Kidney (tissue), 22 donors: ENCODE measurements at places on chromosomes 4 and X.

DNA sequence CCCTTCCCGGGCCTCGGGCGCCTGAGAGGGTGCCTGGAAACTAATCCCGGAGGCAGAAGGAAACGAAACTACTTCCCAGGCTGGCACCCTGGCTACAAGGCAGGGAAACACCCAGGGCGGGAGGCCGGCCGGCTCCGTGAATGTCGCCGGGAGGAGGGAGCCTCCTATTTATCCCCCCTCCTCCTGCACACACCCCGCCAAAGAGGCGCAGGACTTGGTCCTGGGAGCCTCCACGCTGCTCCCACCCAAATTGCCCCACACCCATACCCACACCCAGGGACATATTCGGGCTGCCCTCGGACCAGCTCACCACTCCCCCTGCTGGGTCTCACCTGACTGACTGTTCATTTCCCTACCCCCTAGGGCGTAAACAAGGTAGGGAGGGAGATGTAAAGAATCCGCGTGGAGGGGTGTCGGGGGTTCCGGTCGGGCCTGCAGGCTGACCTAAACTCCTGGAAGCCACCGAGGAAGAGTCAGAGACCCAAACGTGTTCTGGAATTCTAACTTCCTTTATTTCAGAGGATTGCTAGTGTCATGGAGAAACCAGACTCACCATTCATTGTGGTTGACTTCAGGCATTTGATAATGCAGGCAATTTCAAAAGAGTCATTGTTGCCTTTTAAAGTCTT lies at the start of gene BTC:
TSS of gene BTC (minus strand) at position 142 of the 629 bp plus-strand sequence. CDS start 198 bp downstream, outside the sequence.
- DNase-seq = peak; percentile 76

DNA sequence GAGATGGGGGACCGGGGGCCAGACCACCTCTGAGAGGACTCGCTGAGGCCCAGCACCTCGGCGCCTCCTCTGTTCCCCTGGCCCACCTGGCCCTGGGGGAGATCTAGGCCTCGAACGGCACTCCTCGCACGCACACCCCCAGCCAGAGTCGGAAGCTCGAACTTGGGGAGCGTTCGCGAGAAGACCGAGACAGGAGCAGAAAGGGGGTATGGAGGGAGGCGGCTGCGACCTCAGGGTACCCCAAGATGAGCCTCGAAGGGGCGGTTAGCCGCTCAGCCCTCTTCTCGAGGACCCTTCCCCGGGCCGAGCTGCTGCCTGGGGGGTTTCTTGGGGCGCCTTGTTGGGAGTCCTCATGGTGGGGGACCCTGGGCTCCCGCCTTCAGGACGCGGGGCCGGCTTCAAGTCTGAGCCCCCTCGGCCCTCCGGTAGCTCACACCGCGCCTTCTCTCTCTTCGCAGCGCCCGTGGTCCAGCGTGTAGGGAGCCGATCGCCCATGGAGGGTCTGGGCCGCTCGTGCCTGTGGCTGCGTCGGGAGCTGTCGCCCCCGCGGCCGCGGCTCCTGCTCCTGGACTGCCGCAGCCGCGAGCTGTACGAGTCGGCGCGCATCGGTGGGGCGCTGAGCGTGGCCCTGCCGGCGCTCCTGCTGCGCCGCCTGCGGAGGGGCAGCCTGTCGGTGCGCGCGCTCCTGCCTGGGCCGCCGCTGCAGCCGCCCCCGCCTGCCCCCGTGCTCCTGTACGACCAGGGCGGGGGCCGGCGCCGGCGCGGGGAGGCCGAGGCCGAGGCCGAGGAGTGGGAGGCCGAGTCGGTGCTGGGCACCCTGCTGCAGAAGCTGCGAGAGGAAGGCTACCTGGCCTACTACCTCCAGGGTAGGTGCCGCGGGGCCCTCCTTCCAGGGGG lies 706 bp downstream of the DUSP9 start:
- DNase-seq = no peak

GRCh38 chrX:131789664-131790063 lies 233.4 kb upstream of the STK26 start:
- DNase-seq = no peak

DNA sequence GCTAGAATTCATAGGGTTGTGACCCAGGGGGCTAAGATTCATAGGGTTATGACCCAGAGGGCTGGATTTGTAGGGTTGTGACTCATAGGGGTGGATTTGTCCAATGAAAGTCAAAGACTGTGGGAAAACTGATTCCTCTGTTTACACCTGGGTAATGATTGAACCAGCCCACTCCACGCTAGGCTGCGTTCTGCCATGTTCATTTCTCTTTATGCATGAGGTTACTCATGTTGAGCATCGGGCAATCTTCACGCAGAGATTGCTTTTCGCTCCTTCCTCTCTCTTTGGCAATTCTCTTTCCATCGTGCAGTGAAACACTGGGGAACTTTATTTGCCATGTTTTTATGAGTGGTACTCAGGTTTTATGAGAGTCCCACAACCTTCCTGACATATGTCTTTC lies 127.8 kb downstream of the CRLF2 start:
- no peak for DNase-seq

DNA sequence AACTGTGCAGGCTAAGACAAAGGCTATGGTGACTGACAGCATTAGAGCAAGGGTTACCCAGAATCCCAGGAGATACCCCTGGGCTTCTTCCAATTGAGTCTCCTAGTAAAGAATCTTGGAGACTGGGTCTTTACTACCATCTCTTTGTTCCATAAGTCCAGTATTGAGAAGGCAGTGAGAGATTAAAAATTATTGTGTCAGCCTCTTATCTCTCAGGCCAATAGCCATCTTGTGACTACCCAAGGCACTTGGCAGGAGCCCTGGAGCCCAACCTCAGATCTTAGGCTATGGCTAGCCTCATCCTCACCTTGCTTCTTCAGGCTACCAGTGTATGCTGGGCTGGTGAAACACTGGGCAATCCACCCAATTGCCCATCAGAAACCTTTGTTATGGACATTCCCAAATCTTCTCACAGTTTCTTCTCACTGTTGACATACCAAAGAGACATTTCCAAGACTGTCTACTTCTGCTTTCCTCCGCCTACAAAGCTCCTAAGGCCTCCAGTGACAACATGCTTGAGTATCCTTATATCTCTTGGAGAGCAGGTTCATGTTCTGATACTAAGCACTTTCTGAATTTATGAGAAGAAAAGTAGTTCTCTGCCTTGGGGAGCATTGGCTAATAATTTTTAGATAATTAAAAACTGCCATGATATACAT lies 76.3 kb upstream of the STIM2 start:
- DNase-seq = no peak

- no peak for DNase-seq
Measured at GRCh38 chr4:8917321-8917811, 45.7 kb upstream of the HMX1 start.

DNA sequence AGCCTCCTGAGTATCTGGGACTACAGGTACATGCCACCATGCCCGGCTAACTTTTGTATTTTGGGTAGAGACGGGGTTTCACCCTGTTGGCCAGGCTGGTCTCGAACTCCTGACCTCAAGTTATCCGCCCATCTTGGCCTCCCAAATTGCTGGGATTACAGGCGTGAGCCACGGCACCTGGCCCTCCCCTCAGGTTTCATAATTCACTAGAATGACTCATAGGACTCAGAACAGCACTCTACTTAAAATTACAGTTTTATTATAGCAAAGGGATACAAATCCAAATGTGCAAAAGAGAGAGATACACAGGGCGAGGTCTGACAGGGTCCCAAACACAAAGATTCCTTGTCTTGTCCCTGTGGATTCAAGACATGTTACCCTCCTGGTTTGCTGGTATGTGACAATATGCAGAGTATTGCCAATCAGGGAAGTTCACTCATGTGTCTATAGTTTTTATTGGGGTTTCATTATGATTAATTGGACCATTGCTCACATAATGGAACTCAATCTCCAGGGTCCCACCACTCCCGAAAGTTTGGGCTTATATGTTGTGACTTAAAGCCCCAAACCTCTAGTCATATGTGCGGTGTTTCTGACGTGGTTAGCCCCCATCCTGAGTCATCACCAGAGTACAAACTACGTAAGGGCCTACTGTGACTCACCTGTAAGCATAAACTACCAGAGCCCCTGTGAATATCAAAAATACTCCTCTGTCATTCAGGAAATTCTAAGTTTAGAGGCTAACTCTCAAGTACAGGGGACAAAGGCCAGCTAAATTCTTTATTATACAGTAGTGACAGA lies 5.2 kb downstream of the YIPF6 start:
- no peak for DNase-seq

DNA sequence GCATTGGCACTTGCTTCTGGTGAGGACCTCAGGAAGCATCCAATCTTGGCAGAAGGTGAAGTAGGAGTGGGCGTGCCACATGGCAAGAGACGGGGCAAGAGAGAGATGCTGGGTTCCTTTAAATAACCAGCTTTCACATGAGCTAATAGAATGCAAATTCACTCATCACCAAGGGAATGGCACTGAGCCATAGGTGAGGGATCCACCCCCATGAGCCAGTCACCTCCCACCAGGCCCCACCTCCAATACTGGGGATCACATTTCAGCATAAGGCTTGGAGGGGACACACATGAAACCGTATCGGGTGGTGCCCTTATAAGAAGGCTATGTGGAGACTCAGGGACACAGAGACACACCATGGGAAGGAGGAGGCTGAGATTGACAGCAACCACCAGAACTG lies 140.0 kb upstream of the MSX1 start:
- DNase-seq = peak; percentile 57

GRCh38 chrX:39827951-39828350 lies 269.8 kb downstream of the BCOR start:
- DNase-seq = no peak

DNA sequence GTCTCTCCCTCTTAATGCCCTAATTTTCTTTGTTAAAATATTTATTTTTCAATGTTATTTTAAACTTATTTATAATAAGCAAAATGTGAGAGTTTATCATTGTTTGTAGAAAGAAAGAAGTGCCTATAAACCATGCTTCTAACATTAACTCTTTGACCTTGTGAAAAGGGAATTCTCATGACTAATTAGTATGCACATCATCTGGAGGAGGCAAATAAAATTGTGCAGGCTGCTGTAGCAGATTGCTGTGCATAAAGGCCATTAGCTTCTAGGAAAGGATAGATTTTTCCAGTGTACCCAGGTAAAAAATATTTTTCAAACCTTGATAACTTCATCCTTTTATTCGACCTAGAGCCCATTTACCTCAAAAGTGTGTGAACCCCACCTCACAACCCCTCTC lies 84.6 kb upstream of the GUCY1A1 start:
- no peak for DNase-seq

DNA sequence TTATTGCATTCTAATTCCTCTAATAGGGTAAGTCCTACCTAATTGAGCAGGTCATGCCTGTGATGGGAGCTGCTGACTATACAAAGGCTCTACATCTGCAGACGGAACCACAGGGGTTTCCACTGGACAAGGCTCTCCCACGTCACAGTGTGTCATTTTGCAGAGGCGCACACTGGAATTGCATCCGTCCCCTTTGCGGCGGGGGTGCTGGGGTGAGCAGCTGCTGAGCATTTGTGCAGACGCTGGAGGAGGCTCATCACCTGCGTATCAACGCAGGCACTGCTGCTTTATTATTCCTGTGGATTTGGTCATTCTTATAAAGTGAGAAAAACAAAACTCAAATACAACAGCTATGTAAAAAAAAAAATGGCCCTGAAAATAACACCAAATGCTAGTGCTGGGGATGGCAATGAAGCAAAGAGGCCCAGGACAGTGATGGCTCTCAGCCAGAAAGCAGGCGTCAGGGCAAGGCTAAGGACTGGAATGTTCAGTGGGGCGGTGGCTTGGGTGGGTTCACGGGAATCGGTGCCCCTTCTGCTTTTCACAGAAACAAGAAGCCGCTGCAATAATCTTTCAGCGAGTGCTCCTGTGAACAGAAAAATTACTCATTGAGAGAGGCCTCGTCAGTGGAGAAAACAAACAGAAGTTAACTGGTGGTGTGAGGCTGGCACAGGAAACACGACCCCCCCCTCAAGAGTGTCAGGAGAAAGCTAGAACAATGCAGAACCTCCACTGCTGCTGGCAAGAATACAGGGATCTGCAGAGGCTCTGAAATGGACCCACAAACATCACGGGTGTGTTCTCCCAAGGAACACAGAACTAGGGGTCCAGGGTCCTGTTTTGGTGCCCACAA lies 67.8 kb downstream of the GATB start:
- DNase-seq = no peak

DNA sequence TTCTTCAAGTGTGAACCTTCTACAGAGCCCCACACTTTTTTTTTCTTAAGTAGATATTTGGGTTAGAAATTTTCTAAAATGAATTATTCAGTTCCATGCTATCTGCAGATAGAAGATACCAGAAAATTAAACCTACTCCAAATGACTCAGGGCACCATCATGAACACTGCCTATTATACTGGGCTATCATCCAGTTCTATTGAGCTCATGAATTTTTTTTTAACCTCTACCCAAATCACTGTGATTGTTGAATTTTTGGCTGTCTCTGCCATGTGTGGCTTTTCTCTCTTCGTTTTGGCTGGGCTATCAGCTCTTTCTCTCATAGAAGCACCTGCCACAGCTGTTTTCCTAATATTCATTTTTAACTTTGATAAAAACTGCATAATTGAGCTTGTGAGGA lies 31.0 kb upstream of the SLC34A2 start:
- no peak for DNase-seq

DNA sequence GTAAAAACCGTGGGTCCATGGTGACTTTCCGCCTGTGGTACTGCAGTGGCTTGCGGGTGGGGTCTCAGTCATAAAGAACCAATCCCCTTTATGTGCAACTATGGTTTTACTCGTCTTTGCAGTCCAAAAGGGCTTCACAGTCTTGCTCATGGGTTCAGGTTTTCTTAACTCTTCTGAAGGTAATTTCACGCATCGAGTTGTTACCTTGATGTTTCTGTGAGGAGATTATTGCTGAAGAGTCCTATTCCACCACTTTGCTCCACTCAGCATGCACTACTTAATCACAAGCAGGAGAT lies 41.5 kb downstream of the F8 start:
- DNase-seq = no peak

- DNase-seq = no peak
Measured at GRCh38 chrX:65744965-65745364, 77.5 kb downstream of the MSN start.

DNA sequence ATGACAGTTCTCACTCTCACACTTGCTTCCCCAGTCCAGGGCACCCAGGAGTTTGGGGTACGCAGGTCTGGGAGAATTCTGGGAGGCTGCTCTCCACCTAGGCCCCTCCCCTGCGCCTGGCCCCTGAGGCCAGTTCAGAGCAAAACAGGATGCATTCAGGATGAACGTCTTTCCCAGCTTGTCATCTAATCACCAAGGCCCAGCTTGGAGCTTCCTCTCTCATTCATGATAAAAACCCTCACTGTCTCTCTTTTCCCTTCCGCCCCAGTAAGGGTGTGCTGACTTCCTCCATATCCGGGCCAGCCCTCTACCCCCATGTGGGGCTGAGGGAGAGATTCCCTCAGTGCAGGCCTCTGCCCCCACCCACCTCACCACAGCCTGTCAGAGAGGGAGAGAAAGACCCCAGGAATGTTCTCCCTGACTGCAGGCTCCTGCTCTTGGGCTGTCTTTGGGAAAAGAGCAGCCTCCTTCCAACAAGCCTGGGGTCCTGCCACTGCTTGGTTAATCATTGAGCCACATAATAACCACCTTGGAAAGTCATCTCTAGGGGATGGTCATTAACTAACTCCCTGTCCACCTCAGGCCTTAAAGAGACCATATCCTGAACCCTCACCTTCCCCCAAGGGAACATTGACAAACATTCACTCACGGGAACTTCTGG lies 50.1 kb downstream of the STARD8 start:
- DNase-seq = peak; percentile 38
